Stimulated activated CD8-positive, alpha-beta memory T cell treated with anti-CD3 and anti-CD28 coated beads, Interleukin-4, amount 100 ng/mL, for 48 hours (primary cell): ENCODE measurements at places on chromosomes 11 and 22.
A peak's percentile ranks its signal among the peaks of the same experiment; 100 is the strongest.

DNA sequence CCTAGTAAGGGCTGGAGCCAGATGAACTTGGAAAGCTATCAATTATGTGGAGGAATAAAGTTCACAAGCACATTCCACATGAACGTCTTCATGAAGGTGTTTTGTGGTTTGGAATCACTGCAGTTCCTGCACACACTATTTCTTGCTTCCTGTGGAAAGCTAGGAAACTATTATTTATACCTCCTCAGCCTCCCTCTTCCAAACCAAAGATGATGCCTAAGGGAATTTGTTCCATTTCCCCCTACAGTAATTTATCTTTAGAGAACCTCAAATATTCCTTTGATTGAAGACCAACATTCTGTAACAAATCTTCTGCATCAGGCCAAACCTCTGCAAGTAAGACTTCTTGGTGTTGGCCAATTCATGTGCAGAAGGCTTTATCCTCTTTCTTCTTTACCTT is 115.8 kb upstream of the ARHGAP20 start:
- DNase-seq = no peak

- DNase-seq = no peak
Observed at GRCh38 chr11:47464483-47464882, 15.5 kb upstream of the RAPSN start.

- no peak for DNase-seq
Observed at GRCh38 chr11:83410605-83411565, 124.7 kb upstream of the CCDC90B start.

GRCh38 chr11:122888162-122888561 is 5.6 kb downstream of the JHY start:
- DNase-seq = no peak

- no peak for DNase-seq
Observed at GRCh38 chr22:46824344-46824909, 62.0 kb downstream of the TBC1D22A start.

GRCh38 chr11:11391169-11391568 is 38.1 kb upstream of the CSNK2A3 start:
- no peak for DNase-seq

DNA sequence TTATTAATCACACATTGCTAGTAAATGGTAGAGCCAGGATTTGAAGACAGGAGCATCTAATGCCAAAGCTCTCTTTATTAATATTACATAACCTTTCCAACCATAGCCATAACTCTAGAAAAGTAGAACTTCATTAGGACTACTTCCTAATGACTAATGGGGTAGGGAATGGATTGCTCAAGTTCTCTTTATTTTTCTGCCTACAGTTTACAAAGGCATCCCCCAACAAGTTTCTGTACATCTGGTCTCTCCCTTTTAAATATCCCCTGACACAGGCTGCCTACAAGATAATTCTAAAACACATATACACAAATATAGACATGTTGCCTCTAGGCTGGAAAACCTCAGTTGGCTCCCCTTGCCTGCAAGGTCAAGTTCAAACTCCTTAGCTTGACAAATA is 534.9 kb downstream of the SOX6 start:
- DNase-seq = no peak

- peak; percentile 43 for DNase-seq
Observed at GRCh38 chr11:63613517-63614135, 607 bp downstream of the PLAAT3 start.

DNA sequence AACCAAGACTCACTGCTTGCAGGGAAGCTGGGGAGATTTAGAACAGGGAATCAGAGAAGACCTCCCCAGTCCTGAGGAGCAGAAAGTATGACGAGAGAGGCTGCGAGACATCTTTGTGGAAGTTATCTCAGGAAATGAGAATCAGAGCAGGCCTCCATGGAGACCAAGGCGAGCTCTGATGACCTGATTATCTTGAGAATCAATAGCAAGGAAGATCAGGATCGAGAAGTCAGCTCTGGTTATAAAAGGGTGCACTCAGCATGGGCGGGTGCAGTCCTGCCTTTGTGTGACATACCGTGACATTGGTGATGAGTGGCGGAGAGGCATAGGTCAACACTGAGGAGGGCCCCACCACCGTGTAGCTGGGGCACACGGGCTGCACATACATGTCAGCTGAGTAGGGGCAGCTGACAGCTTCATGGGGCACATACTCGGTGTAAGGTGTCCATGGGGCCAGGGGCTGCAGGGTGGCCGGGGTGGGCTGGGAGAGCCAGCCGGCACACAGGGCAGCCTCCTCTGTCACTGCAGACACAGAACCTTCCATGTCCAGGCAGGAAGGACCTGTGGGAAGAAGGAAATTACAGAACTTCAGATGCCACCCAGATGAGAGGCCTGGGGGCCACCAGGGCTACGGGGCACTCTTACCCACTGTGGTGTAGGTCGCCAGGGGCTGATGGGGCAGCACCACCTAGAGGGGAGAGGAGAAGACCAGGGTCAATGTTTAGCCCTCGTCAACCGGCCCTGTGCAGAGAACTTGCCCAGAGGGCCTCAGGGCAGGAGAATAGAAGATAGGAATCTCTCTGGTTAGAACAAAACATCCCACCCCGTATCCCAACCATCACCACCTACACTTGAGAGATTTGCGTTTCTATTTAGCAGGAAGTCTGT is 21.7 kb downstream of the POU2AF1 start:
- no peak for DNase-seq

- no peak for DNase-seq
Observed at GRCh38 chr22:49567899-49568750, 259.5 kb downstream of the BRD1 start.

- DNase-seq = no peak
Observed at GRCh38 chr22:28992565-28993356, 68.9 kb downstream of the C22orf31 start.

DNA sequence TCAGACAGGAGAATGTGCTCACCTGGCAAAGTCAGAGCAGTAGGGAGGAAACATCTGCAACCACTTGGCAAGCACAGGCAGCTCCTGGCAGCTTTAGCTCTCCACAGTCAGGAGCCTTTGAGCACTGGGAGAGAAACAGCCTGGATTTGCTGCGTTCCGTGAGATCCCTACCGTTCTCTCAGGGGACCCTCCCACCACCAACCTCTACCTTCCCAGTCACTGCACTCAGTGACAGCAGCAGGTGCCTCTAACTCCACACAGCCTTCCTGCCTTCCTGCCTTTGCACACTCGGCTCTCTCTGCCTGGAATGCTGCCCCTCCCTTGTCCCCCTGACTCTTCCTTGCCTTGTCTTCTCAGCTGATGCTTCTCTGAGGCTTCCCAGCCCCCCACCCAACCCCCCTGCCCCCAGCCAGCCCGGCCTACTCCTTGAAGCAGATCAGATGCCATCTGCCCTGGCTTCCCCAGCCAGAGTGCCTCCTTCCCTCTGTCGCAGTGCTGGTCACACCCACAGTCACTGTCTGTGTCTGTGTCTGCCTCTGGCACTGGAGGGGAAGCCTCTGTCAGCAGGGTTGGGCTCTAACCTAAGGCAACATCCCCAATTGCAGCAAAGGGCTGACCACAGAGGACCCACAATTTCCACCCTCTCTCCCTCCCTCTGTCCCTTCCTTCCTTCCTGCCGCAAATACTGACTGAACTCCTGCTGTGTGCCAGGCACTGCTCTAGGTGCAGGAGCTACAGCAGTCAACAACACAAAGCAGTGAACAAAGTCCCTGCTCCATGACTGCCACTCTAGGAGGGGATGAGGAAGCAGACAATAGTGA is 14.9 kb upstream of the TSKU start:
- DNase-seq = peak; percentile 33

DNA sequence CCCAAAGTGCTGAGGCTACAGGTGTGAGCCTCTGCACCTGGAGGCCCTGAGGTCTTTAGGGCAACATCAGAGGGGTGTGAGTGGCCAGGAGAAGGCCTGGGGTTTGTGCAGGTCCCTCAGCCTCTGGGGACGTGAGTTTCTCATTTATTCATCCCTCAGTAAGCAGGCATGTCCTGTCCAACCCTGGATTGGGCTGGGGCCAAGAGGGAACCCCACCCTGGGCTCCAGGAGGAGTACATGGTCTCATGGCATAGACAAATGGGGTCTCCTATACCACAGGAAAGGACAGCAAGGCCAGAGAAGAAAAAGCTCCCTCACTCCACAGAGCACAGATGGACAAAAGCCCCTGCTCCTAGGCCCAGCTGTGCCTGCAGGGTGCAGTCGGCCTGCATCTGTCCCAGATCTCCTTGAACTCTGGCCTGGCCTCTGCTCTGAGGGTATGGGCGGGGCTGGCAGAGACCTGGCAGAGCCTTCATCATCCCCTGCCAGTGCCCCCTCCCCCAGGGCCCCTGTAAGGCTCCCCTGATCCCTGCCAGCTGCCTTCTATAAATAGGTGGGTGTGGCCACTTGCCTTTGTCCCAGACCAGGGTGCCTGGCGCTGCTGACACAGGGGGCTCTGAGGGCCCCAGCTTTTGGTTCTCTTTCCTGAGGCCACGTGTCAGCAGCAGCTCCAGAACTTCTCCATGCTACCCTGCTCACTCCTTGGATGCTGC is 34.6 kb downstream of the A4GALT start:
- no peak for DNase-seq

GRCh38 chr11:61637277-61637676 is 42.9 kb upstream of the DAGLA start:
- no peak for DNase-seq

DNA sequence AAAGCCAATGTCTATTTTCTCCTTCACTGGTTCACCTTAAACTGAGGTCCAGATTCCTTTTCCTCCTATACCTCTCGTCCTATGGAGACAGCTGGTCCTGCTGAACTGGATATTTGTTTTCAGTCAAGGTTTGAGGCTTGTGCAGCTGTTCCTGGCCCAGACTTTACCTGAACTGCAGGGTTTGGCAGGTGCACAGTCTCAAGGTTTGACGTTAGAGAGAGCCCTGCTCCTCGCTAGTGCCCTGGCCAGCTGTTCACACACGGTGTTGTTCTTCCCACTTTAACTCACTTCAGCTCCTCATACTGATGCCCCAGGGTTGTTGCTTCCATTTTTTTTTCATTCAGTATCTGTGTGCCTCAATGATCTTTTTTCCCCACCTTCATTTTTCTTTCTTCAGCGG is 74.0 kb upstream of the TTC12 start:
- DNase-seq = no peak

DNA sequence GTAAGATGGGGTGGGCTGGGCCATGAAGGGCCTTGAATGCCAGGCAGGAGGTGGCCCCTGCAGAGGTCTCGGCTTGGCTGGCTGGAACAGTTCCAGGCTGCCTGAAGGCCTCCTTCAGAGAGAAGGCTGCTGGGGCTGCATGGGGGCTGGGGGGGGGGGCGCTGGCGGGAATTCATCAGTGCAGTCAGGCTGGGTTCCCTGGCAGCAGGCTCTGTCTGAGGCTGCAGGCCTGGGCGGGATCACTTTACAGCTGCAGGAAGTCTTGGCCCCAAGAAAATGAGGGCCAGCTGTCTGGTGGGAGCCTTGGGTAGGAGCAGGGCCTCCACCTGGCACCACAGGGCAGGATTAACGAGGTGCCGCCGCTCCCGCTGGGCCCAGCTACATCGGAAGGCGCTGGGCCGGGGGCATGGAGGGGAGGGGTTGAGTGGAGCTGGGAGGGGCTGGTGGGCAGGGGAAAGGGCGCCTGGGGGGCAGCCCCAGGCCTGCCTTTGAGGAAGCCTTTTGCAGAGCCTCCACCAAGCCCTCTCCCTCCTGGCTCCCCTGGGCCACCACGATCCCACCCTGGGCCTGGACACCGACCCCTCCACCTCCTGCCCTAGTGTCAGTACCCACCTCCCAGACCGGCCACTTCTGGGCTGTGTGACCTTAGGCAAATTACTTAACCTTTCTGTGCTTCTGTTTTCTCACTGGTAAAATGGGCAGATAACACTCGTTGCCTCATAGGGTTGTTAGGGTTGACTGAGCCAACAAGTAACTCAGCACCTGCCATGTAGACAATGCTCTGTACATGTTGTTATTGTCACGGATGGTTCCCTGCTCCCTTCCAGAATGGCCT is 31.0 kb upstream of the HMOX1 start:
- DNase-seq = no peak

GRCh38 chr22:43772831-43773230 is 39.3 kb downstream of the EFCAB6 start:
- no peak for DNase-seq
